D721Med (cell line): ENCODE measurements at places on chromosomes 5 and 9.

- no peak for DNase-seq
Measured at GRCh38 chr9:75615284-75615683, 275.2 kb upstream of the PCSK5 start.

GRCh38 chr5:36932056-36932455, 55.5 kb downstream of the NIPBL start:
- DNase-seq, result no peak

GRCh38 chr9:137977571-137978261, 100.1 kb downstream of the CACNA1B start:
- DNase-seq, result no peak

- DNase-seq, result no peak
Measured at GRCh38 chr9:137988701-137989100, 111.1 kb downstream of the CACNA1B start.

- DNase-seq, result no peak
Measured at GRCh38 chr5:116394186-116394867, 180.3 kb downstream of the SEMA6A start.

DNA sequence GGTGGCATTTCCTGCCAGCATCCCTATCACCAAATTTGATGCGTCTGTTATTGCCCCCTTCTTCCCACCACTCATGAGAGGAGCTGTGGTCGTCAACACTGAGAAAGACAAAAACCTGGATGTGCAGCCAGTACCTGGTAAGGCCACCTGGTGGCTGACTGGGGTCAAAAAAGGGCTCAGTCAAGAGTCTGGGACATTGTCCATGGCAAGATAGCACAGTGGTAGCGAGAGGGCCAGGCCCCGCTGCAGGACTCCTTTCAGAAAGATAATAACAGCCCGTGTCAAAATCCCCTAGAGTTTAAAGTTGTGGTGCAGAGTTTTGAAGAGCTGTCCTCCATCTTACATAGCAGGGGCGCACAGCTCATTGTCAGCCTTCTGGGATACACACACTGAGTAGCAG, 40.8 kb downstream of the CSF1R start:
- DNase-seq, result no peak

GRCh38 chr9:128310461-128310860, 11.8 kb downstream of the TRUB2 start:
- no peak for DNase-seq

GRCh38 chr5:163706053-163706771, 200.8 kb downstream of the MAT2B start:
- DNase-seq, result no peak

DNA sequence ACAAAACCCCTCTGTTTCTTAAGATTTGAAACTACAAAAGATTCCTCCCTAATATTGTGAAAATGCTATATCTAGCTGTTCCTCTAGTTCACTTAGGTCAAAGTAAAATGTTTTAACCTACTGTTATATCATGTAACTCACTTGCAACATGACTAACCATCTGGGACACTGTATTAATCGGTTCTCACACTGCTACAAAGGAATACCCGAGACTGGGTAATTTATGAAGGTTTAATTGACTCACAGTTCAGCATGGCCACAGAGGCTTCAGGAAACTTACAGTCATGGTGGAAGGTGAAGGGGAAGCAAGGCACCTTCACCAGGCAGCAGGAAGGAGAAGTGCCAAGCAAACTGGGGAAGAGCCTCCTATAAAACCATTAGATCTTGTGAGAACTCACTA, 34.7 kb downstream of the DIMT1 start:
- no peak for DNase-seq
